ENCODE measurements at places on chromosomes 12 and 14.

DNA sequence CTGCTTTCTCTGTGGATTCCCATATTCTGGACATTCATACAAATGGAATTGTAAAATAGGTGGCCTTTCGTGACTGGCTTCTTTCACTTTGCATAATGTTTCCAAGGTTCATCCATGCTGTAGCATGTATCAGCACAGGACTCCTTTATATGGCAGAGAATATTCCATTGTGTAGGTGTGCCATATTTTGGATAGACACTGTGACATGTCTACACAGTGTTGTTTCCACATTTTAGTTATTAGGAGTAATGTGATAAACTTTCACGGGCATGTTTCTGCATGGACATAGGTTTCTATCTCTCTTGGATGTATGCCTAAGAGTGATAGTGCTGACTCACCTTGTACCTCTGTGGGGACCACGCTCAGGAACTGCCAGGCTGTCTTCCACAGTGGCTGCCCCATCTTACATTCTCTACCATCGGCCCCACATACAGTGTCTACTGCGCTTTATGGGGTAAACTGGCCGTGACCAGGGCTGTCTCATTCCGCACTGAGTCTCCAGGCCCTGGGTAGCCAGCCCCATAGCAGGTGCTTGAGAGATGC lies 7.1 kb upstream of the KRT84 start:
- no peak for DNase-seq

- no peak for DNase-seq
Measured at GRCh38 chr12:42608196-42608825, 18.8 kb upstream of the PRICKLE1 start.

DNA sequence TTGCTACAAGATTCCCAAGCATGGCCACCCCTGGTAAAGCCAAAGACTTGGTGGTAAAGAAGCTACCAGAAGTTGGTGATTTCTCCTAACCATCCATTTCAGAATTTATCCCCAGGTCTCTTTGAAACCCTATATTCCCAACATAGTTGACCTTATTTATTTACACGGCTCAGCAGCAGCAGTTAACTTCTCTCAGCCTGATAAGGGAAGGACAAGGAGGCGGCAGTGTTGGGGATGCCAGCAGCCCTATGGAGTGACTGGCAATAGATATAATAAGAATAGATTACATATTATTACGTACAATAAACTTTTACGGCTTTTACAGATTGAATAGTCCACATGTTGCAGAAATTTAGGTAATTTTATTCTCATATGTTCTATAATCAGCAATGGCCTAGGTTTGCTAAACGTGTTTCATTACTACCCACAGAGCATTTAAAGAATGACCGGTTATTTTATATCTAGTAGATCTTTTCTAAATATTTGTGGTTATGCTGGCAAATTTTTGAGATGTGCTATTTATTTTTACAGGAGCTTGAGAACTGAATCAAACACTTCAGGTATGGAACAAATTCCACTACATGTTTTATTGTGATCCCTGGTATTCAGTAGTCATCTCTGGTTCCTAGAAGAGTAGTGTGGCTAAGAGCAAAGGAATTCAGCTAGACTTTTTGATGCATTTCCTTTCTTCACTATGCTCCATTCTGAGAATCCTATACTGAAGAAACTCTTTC lies 19.8 kb upstream of the PALS1 start:
- DNase-seq, result peak; percentile 22

DNA sequence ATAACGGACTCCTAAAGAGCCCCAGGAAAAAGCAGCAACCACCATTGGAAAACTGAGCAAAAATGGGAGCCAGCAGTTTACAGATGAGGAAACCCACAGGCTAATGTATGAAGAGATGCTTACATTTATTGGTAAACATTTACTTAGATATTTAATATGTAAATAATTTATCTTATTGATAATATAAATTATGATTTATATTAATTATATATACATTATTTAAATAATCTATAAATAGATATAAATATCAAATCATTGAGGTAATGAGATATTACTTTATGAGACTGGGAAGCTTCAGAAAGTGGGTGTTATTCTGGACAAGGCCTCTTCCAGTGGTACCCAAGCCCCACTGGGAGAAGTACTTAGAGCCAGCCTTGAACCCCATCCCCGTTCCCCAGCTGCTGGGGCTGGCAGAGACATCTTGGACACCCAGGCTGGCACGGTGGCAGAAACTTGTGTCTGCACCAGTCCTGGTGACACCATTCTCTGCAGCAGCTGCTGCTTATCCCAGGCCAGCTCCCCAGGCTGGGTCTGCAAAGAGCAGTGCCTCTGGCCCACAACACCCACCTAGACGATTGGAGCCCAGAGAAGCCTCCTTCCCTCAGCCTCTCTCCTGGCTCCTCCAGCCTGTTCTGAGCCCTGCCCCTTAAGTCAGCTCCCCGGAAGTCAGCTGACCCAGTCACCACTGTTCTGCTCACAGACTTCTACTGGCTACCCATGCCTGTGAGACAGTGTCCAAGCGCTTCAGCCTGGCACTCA lies 25.9 kb downstream of the ISCA2 start:
- DNase-seq, result no peak

- no peak for DNase-seq
Measured at GRCh38 chr12:93149229-93149628, 220.1 kb upstream of the EEA1 start.

DNA sequence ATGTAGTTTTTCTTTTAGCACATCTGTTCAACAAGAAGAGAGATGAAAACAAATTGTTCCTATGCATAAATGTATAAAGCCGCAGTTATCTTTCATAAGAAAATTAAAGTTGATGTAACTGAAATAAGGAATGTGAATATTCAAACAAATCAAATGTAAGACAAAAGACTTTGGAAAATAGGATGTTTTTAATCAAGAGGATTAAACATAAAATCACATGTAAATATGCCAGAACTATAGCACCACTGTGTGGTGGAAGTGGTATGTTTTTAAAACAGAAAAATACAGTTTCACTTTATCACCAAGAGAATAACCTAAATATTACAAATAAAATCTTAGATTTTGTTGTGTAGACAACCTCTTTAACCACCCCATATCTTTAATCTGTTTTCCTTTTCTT lies 40.4 kb downstream of the CAPS2 start:
- no peak for DNase-seq

DNA sequence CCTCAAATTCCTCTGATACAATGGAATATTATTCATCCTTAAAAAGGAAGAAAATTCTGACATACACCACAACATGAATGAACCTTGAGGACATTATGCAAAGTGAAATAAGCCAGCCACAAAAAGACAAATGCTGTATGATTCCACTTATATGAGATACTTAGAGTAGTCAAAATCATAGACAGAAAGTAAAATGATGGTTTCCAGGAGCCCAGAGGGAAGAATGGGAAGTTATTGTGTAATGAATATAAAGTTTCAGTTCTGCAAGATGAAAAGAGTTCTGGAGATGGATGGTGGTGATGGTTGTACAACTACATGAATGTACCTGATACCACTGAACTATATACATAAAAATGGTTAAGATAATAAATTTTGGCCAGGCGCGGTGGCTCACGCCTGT lies 18.3 kb downstream of the VWF start:
- no peak for DNase-seq

DNA sequence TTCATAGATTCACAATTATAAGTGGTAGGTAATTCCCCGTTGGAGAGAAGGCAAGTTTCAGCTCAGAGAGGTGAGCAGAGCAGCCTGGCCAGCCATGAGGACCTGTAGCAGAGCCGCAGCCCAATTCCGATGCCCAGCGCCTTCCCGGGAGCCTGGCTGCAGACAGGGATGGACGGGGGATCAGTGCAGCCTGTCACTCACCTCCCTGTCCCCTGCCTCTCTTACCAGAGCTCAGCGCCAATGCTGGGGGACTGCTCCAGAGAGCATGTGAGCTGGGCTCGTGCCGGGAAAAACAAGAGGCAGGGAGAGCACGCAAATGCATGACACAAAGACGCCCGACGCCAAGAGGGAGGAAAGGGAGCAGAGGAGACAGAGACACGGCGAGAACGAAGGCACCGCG lies 231.9 kb downstream of the BCL11B start:
- no peak for DNase-seq

DNA sequence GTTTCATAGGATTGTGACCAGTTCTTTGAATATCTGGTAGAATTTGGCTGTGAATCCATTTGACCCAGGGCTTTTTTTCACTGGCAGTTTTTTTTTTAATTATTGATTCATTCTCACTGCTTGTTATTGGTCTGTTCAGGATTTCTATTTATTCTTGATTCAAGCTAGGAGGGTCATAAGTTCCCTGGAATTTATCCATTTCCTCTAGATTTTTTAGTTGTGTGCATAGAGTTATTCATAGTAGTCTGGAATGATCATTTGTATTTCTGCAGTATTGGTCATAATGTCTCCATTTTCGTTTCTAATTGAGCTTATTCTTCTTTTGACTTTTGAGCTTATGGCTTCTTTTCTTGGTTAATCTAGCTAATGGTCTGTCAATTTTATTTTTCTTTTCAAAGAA lies 291.6 kb downstream of the AKAP6 start:
- DNase-seq, result no peak

- DNase-seq, result no peak
Measured at GRCh38 chr14:89078021-89078795, 253.8 kb downstream of the TTC8 start.

DNA sequence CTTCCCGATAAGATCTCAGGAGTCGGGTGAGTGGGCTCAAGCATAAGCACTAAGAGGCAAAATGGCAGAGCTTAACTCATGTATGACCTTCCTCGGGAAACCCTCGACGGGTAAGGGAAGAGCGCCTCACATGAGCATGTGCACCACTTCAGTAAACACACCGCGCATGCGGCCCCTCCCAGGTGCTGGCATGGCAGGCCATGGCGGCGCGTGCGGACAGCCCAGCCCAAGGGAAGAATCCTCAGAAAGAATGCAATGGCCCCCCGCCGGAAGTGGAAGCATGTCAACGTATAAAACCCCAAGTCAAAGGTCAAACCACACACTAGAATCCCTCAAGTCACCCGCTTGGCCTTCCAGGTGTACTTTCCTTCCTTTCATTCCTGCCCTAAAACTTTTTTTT lies 6.6 kb upstream of the TNFAIP2 start:
- no peak for DNase-seq

DNA sequence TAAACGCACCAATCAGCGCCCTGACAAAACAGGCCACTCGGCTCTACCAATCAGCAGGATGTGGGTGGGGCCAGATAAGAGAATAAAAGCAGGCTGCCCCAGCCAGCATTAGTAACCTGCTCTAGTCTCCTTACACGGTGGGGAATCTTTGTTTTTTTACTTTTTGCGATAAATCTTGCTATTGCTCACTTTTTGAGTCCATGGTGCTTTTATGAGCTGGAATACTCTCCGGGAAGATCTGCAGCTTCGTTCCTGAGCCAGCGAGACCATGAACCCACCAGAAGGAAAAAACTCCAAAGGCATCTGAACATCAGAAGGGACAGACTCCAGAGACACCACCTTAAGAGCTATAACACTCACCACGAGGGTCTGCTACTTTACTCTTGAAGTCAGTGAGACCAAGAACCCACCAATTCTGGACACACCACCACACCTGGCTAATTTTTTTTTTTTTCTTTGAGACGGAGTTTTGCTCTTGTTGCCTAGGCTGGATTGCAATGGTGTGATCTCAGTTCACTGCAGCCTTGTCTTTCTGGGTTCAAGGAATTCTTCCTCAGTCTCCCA lies 6.9 kb upstream of the COPS7A start:
- DNase-seq, result no peak

DNA sequence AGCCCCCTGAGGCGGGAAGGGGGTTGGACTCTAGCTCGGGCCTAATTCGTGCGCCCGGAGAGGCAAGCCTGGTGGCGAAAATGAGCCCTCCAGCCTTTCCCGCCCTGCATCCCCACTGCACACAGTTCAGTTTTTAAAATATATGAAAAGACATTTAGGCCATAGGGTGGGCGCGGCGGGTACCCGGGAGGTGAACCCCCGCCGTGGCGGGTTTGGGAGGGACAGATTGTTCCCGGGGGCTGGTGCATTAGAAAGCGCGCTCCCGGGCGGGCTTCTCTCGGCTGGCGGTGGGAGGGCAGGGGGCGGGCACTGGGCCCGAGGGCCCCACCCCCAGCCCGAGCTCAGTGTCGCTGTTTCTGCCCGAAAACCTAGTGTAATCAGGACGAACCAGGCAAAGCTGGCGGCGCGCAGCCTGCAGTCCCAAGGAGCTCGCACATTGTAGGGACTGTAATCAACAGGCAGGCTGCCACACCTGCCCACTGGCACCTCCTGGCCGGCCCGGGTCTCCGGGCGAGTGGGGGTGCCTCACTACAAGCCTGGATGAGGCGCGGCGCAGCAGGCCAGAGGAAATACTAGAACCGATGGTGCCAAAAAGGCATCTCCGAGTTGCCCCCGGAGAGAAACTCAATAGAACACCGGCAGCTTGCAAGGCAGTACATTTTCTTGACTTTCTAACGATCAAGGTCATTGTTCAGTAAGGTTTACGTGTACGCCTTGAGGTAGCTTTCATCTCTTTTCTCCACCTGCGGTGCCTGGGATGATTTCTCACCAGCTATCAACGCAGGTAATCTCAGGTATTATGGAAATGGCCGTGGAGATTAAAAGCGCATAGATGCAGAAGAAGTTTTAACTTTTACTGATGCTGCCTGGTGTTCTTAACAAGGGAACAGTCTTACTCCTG lies 764 bp upstream of the SPTB start:
- peak; percentile 91 for DNase-seq

GRCh38 chr14:29028973-29029582 lies 262.5 kb downstream of the FOXG1 start:
- no peak for DNase-seq

- no peak for DNase-seq
Measured at GRCh38 chr12:88925454-88925853, 345.2 kb upstream of the KITLG start.

GRCh38 chr12:66964629-66965028 lies 285.8 kb upstream of the GRIP1 start:
- no peak for DNase-seq

DNA sequence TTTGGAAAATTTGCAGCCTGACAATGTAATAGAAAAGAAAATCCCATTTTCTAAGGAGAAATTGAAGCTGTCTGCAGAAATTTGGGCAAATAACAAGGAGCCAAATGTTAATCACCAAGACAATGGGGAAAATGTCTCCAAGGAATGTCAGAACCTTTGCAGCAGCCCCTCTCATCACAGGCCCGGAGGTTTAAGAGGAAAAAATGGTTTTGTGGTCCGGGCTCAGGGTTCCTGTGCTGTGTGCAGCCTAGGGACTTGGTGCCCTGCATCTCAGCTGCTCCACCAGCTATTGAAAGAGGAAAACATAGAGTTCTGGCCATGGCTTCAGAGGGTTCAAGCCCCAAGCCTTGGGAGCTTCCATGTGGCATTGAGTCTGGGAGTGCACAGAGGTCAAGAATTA lies 298.9 kb downstream of the ATXN7L3B start:
- DNase-seq, result no peak

Data from 8988T (cell line).